Hypothalamus (tissue), 51 donors: ENCODE measurements at places on chromosomes 13 and 19.

GRCh38 chr19:46296722-46297461, at the start of gene HIF3A:
Gene HIF3A, plus strand, starts transcription at chr19:46297042. Its CDS starts 35 bp downstream, at chr19:46297077.
- peak; percentile 72 for DNase-seq

- no peak for DNase-seq
Observed at GRCh38 chr13:20550799-20551198, 16.2 kb upstream of the IFT88 start.

DNA sequence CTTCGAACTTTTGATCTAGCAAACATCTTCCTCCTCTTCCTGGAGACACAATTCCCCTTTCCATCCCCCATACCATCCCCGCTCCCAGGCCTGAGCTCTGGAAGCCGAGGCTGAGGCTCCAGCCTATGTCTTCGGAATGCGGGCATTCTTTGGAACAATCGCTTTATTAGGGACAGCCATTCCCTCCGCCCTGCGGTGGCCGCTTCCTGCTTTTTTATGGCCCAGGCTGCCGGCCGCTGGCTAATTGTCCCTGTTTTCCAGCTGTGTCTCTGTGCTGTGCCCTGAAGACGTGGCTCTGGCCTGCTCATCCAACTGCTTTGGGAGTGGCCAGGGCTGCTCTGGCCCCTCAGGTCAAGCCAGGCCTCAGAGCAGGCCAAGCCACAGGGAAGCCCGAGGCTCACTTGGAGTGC, 2.1 kb upstream of the CDX2 start:
- no peak for DNase-seq

GRCh38 chr13:47459512-47459911, 541.6 kb downstream of the SUCLA2 start:
- DNase-seq, result no peak

DNA sequence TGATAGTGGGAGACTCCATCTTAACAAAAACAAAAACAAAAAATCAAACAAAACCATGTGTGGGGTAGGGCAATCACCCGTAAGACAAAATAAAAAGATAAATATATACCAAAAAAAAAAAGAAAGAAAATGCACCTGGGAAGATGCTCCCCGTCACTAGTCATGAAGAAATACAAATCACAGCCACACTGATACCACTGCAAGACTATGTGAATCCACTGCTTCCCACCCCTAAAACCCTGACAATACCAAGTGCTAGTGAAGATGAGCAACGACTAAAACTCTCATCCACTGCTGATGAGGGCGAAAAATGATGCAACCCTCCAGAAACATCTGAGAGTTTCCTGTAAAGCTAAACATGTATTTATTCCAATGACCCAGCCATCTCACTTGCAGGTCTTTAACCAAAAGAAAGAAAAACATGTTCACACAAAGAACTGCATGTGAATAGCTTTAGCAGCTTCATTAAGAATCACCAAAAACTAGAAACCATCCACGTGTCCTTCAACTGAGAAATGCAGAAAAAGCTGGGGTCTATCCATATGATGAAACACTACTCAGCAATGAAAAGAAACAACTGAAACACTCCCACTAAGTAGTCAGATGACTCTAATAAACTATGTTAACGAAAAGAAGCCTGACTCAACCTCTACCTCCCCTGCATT, 31.7 kb downstream of the BRD4 start:
- no peak for DNase-seq

DNA sequence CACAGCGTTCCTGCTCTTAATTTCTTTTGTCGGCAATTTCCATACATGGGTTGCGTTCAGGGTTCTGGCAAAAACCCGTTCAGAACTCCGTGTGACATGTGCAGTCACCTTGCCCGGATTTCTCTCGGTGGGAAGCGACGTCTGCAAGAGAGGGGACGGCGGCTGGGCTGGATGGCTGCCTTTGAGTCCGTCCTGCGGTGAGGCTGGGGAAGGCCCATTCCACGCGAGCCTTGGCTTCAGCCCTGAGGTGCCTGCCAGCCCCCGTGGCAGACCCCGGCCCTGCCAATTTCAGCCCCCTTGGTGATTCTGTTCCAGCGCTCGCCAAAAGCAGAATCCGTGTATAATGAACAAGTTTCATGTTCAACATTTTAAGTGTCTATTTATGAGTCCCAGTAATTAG, 72.6 kb upstream of the TSHZ3 start:
- no peak for DNase-seq

DNA sequence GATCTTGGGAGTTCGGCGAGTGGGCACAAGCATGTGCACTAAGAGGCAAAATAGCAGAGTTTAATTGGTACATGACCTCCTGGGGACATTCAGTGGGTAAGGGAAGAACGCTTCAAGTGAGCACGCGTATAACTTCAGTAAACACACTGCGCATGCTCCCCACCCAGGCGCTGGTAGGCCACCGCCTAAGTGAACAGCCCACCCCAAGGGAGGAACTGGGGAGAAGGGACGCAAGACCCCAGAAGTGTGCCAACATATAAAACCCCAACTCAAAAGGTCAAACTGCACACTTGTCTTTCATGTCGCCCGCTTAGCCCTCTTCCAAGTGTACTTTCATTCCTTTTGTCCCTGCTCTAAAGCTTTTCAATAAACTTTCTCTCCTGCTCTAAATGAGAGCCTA, 10.5 kb upstream of the NTN5 start:
- peak; percentile 51 for DNase-seq

DNA sequence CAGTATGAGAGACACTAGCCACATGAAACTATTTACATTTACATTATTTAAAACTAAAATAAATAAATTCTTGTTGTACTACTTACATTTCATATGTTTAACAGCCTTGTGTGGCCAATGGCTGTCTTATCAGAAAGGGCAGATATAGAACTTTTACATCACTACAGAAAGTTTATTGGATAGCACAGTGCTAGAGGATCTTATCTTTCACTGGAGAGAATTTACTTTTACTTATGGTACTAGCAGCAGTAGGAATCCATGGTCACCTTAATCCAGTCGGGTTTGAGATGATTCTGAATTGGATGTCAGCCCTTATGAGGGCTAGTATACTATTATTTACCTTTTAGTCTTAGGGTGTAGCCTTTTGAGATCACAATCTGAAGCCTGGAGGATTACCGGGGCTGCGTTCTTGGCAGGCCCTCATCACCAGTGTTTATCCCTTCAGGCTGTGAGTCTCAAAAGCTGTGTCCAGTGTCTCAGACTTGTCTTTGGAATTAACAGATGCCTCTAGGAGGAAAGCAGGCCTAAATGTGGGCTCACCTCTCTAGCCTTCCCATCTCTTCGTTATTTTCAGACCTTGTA, 21.7 kb downstream of the IFT88 start:
- no peak for DNase-seq

DNA sequence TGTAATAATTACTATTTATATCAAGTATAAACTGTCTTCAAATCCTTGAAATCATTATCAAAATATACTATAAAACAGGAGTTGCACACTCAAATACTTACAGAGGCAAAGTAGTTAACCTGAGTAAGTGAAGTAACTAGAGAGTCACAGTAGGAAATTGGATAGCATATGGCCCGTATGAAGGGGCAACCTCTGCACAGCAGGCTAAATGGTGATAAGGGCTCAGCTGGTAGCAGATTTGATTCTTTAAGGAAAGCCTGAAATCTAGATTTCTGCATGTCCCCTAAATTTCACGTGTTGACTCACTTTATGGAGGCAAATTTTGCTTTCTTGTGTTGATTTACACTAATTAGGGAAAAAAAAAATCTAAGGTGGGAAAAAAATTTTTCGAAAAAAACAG, 46.4 kb downstream of the STOML3 start:
- no peak for DNase-seq

DNA sequence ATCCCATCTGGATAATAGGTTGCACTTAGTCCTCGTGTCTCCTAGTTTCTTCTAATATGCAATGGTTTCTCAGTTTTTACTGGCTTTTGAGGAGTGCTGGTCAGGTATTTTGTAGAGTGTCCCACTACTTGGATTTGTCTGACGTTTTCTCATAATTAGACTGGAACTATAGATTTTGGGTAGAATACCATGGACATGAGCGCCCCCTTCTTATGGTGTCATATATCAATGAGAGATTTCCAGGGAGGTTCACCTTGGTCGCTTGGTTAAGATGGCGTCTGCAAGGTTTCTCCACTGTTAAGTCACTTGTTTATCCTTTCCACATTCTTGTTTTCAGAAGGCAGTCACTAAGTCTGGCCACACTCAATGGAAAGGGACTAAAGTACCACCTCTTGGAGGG, 6.7 kb downstream of the SOHLH2 start:
- DNase-seq, result no peak

DNA sequence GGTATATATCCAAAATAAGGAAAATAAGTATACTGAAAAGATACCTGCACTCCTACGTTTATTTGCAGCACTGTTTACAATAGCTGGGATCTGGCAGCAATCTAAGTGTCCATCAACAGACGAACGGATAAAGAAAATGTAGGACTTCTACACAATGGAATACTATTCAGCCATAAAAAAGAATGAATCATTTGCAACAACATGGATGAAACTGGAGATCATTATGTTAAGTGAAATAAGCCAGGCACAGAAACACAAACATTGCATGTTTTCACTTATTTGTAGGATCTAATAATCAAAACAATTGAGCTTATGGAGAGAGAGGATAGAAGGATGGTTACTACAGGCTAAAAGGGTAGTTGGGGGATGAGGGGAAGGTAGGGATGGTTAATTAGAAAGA, 494.0 kb downstream of the UQCRFS1 start:
- no peak for DNase-seq

GRCh38 chr13:66933994-66934393, 296.1 kb downstream of the PCDH9 start:
- no peak for DNase-seq

DNA sequence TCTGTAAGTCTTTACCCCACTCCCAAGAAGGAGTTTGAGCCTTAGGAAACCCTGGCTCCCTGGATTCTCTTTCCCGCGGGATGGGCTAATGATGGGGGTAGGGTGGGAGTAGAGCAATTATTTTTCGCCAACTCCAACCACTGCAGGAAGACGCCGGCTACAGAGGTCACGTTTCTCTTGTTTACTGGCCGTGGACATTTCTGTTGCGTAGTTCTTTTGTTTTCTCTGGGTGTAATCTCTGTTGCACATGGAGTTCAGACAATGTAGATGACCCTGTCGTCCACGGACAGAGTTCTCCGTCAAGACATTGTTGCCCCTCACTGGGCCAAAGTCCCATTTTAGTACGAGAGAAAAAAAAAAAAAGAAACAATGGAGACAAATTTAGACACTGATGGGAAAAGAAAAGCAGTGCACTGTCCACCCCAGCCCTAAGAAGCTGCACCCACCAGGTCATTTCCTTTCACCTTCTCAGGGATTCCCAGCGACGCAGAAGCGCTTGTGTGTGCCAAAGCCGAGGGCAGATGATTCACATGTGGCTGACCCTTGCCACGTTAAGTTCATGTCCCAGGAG, 133.9 kb upstream of the ARGLU1 start:
- no peak for DNase-seq

DNA sequence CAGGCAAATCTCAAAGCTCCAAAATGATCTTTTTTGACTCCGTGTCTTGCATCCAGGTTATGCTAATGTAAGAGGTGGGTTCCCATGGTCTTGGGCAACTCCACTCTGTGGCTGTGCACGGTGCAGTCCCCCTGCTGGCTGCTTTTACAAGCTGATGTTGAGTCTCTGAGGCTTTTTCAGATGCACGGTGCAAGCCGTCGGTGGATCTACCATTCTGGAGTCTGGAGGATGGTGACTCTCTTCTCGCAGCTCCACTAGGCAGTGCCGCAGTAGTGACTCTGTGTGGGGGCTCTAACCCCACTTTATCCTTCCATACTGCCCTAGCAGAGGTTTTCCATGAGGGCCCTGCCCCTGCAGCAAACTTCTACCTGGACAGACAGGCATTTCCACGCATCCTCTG, 266.8 kb upstream of the GPC6 start:
- no peak for DNase-seq

GRCh38 chr19:31648347-31648746, 299.1 kb upstream of the TSHZ3 start:
- no peak for DNase-seq

GRCh38 chr13:26378116-26378515, 124.2 kb downstream of the CDK8 start:
- no peak for DNase-seq

DNA sequence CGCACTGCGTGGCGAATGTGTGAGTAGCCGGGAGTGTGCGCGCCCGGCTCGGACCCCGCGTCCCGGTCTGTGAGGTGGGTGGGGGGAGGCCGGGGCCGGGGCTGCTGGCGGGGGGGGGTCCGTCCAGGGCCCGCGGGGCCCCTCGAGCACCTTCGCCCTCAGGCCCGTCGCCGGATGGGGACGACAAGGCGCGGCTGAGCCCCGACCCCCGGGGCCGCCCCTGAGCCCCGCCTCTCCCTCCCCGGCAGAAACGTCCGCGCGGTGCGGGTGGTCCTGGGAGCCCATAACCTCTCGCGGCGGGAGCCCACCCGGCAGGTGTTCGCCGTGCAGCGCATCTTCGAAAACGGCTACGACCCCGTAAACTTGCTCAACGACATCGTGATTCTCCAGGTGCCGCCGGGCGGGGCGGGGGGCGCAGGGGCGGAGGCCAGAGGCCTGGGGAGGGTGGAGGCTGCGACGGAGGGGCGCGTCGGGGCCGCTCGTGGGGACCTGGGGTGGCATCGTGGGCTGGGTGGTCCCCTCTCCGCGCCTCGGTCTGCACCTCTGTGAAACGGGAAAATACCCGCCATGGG, 997 bp downstream of the ELANE start:
- DNase-seq, result no peak

- DNase-seq, result no peak
Observed at GRCh38 chr13:40159736-40160135, 504.3 kb downstream of the COG6 start.

GRCh38 chr19:18117364-18117691, 19.8 kb downstream of the MAST3 start:
- DNase-seq, result no peak

DNA sequence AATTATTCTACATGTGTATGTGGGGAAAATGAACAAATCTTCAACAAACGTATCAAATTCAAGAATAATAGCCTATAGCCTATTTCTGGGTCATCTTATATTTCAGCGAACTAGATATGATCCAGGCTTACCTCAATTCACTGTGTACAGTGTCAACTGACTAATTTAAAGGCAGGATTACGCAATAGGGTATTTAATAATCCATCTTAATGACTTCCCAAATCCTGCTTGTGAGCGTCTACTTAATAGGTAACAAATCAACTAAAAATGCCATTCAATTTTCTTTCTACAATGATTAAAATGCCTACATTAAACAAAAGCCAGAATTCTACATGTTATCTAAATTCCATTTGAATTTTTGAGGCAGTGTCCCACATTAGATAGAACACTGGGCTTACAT, 67.0 kb downstream of the USP12 start:
- DNase-seq, result no peak

GRCh38 chr13:42777467-42777866, 3.9 kb upstream of the FAM216B start:
- DNase-seq, result no peak

- DNase-seq, result no peak
Observed at GRCh38 chr13:21834521-21834920, 163.6 kb downstream of the FGF9 start.

DNA sequence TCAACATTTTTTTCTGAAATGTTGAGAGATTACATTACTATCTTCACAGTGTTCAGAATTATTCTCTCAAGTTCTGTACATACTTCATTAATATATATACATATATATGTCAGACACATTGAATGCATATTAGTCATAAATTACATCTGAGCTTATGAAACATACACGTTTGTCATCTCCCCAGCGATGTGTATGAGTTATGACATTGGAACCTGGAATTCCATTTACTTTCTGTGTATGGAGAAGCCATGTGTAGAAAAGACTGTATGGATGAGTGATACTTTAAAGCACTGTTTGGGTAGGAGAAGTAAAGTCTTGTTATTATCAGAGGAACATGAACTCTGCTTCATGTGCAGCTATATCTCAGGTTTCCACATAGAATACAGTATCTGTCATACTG, 167.2 kb downstream of the FGF14 start:
- DNase-seq, result no peak

GRCh38 chr19:43599635-43600295, 3.4 kb downstream of the ZNF576 start:
- no peak for DNase-seq
